Mucosa of gallbladder (tissue), 1 donor: ENCODE measurements at places on chromosomes 16 and 17.

DNA sequence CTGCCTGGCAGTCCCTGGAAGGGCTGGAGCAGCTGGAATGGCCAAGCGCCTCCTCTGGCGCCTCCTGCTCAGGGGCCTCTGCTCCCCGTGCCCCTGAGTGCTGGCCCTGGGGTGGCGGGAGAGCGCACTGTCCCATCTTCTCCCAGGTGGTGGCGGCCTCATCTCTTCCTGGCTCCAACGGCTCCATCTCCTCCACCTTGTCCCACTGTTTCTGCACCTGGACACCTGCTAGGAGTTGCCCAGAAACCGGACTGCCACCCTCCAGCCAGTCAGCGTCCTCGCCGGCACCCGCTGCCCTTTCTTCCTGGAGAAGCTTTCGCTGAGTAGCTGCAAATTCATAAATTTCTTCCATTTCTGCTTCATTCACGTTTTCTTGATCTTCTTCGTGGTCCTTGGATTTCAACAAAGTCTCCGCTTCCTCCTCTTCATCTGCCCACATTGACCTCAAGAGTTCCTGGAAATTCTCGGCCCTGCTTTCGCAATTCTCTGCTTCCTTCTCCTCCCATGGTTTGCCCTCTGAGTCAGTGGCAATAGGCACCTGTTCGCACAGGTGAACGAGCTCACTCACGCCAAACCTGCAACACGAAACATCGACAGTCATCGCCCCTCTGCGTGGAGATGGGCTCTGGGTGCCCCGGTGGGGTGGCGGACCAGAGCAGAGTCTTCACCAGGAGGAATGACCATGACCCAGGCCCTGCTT, 13.7 kb upstream of the NLRC3 start:
- DNase-seq, result no peak

GRCh38 chr17:55405600-55405999, 16.0 kb downstream of the MMD start:
- no peak for DNase-seq

- no peak for DNase-seq
Measured at GRCh38 chr17:17479209-17479608, 2.4 kb downstream of the MED9 start.

DNA sequence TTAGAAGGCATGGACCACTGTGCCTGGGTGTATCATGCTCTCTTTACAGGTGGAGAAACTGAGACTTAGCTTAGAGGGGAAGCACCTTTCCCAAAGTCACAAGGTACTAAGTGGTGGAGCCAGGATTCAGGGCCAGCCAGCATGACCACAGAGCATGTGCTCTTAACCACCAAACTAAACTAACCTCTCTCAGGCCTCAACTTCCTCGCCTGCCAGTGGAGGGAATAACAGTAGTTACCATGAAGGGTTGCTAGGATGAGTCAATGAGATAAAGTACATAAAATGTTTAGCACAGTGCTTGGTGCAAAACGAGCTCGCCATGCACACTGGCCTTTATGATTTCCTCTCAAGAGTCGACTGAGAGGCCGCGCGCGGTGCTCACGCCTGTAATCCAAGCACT, 6.4 kb upstream of the MYO1C start:
- no peak for DNase-seq

DNA sequence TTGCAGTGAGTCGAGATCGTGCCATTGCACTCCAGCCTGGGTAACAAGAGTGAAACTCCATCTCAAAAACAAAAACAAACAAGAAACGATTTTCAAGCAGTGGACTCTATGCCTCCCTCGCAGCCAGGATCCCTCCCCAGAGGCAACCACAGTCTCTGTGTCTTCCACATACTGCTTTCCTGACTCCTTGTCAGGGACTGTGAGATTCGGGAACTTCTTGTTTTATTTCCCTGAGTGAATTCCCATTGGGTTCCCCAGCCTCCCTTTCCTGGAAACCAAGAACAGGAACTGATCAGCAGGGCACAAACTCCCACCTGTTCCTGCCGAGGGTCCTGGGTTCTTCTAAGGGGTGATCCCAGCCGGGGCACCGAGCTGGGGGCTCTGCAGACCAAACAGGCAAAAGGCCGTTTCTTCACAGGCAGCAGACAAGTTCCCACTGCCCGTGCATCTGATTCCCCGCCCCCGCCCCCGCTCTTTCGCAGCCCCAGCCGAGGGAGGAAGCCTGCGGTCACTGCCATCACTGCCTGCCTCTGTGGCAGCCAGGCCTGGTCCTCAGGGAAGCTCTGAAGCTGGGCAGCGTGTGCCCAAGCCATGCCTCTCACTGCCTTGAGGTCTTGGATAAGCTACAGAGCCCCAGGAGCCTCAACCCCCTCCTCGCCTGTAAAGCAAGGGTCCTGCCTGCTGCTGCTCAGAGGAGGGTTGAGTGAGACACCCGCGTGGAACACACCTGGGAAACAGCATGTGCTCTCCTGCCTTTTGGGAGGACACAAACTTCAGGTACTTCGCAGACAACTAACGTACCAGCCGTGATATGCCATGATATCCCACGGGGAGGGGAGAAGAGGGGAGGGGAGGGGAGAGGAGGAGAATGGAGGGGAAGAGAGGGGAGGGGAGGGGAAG, 5.5 kb upstream of the PIEZO1 start:
- DNase-seq, result no peak

DNA sequence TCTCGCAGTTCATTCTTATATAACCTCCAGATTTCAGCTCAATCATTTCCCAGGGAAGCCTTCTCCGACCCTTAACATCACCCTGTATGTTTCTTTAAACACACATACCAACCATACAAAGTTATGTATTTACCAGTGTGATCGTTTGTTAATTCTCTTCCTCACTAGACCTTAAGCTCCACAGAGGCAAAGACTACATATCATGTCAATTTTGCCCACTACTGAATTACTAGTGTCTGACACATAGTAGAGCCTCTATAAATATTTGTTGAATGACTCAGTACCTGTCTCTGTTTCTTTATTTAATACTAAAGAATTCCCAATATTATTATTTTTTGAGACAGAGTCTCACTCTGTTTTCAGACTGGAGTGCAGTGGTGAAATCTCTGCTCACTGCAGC, 137.2 kb downstream of the SHISA9 start:
- no peak for DNase-seq

- no peak for DNase-seq
Measured at GRCh38 chr16:65392806-65393565, 271.1 kb upstream of the CDH11 start.

DNA sequence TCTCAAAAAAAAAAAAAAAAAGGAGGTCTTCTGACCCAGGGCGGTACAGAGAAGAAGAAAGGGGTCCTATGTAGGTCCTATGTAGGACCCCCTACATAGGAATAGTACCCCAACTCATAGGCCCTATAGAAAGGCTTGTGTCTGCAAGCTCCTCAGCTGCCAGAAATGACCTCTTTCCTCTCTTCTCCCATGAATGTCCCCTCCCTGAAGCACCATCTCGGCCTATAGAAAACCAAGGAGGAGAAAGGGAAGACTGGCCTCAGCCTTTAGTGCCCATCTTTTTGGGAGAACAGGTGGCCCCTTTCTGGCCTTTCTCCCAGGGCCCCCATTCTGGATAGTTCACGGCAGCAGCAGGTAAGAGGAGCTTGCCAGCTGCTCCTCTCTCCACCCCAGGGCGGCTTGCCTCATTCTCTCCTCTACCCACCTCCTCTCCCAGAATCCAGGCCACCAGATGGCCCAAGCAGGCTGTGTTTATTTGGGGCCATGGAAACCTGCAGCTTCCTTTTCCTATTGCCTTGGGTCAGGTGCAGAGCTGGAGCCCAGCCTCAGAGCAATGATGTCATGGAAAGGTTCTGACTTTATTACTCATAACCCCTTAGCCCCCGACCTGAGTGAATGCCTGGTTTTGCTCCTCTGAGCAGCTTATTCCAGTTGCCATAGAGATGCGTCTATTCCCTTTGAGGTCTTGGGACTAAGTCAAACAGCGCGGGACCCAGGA, 1.6 kb upstream of the MRPL58 start:
- no peak for DNase-seq

DNA sequence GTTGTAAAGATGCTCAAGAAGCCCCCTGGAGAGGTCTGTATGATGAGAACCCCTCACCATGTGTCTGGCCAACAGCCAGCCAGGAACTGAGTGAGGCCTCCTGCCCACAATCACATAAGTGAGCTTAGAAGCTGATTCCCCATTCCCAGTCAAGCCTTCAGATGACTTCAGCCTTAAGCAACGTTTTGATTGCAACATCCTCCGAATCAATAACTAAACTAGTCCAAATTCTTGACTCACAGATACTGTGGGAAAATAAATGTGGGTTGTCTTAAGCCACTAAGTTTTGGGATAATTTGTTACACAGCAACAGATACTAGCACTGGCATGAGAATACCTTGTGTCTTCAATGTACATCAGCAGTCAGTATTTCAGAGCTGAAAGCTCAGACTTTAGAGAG, 54.5 kb upstream of the HS3ST4 start:
- DNase-seq, result no peak

GRCh38 chr16:89377453-89377848, 112.9 kb downstream of the ANKRD11 start:
- DNase-seq, result no peak

DNA sequence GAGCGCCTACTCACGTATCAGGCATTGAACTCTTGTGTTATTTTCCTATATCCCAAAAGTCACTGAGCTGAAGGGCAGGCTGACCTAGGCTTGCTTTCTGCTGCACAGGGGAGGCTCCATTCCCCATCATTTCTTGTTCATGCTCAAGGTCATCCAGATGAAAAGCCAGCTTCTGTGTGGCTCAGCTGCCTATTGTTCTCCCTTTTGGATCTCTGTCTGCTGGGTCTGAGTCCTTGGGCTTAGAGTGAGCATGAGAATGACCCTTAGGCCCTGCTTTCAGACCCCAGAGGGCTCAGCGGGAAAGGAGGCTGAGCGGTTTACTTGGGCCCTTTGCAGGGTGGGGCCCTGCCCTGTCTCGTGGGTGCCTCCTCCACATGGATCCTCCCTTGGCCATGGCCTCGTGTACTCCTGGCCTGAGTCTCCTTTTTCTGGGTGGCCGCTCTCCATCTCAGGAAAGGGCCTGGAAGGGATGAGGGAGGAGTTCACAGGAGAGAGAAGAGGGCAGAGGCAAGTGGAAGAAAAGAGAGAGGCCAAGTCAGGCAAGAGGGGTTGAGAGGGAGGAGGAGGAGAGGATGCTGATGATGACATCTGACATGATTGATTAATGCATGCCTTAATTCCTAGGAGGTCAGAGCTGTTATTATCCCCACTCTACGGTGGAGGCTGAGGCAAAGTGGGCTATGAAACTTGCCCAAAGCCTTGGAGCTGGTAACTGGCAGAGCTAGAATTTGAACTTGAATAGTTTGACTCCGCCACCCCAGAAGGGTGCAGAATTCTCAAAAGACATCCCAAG, 19.8 kb upstream of the MAP3K14 start:
- no peak for DNase-seq

GRCh38 chr17:77909236-77909635, 49.3 kb upstream of the TNRC6C start:
- peak; percentile 20 for DNase-seq

DNA sequence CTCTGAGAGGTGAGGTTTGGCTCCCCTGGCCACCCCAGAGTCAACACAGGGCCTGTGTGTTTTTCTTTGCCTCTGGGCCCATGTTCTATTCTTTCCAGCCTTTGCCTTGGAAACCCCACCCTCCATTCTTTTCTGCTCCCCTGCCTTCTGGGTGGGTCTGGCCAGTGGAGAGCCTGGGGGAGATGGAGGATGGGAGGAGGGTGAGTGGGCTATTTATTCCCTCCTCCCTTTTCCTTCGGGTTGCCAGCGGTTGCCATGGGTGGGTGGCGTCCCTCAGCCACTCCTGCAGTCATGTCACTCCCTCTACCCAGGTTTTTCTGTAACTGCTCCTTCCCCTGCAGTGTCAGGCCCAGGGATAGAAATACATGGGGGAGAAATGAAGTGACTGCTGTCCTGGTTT, 15.5 kb downstream of the CMIP start:
- DNase-seq, result no peak

DNA sequence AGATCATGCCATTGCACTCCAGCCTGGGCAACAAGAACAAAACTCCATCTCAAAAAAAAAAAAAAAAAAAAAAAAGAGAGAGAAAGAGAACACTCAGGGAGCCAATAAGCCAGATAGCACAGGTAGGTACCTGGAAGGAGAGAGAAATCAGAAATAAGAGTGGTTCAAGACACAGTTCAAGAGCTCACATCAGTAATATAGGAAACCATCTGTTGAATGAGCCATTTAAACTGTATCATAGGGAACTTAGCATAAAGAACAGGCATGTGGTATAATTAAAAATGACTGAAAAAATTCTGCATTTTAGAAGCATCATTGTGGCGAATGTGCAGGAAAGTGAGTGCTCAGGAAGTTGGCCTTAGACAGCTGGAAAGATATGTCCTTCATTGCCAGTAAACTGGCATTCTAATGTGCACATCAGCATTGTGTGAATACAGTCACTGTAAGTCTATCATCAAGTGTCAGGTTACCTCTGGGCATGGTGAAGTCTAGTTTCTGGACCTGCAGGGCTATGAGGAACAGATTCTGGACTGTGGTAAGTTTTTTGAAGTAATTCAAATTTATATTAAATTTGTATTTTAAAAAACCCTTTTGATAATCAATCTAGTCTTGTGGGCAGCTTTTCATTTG, 20.4 kb downstream of the KRT12 start:
- no peak for DNase-seq

GRCh38 chr16:87198328-87198832, 118.8 kb downstream of the C16orf95 start:
- DNase-seq, result no peak

GRCh38 chr16:7233975-7234374, 98.7 kb upstream of the RBFOX1 start:
- DNase-seq, result no peak

DNA sequence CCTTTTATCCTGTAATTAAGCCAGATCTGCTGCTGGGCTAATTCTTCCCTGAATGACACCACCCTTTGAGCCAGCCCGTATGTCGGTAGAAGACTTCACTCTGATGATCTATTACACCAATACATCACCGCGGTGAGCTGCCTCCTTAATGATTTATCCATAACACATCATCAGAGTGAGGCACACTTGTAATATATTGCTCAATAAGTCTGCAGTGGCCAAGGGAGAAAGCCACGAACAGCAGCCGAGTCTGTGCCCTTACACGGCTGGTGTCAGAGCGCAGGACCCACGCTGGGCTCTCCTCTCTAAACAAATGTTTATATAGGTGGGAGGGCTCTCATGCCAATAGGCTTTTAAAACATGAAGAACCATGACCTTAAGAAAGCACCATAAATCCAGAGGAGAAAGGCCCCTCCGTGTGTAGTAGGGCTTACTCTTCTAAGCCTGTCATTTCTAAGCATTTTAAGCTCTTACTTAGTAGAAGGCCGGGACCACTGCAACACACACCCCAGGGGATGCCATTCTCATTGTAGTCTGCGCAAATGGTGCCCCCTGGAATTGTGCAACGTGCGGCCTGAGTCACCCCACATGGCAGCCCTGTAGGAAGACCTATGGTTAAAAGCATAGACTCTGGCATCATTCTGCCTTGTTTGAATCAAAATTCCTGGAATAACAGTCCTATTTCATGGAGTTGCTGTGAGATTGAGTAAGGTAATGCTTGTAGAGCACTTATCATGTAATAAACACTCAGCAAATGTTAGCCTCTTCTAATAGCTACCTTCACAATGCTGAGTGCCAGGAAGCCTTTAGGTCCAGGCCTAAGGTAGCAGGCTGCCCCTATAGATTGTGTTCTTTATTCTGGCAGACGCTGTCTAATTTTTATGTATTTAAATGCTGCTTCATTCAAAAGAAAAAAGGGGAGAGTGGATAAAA, 26.1 kb downstream of the MRPS23 start:
- DNase-seq, result no peak
